Activated CD8-positive, alpha-beta T cell treated with anti-CD3 and anti-CD28 coated beads, Interleukin-2, amount 10 ng/mL, durations not matched to agents 7 days and 5 days (primary cell): ENCODE measurements at places on chromosomes 3 and 15.
A peak's percentile ranks its signal among the peaks of the same experiment; 100 is the strongest.

- peak; percentile 72 for DNase-seq
These were observed 2.0 kb downstream of the ATP10A start for GRCh38 chr15:25860885-25861866.

DNA sequence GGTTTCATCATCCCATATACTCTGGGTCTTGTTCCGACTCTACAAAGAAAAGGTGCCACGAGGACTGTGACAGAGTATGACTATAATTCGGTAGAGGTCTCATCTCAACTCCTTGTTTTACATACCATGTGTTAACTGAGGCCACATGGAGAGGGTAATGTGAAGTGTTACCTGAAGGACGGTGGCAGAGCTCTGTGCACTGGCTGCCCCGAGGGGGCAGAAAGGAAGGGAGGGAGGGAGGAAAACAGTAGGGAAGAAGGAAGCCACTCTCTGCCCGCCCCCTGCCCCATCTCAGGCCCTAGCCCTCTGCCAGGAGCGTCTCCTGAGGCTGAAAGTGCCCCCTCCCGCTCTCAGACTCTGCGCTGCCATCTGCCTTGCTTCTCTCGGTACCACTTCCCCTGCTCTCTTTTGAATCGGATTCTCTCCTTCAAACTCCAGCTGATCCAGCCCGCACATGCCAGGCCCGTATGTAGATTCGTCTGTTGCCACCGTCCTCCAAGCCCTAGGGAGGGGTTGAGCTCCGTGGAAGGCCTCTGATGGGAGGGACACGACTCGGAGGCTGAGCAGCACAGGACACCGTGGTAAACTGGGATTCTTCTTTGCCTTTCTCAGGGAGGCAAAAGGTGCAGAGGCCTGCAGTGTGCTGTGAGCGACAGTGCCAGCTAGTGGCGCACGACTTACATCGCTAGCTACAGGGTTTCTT is 70.5 kb upstream of the ATP10A start:
- DNase-seq, result peak; percentile 82

GRCh38 chr3:94794563-94794962 is 731.7 kb downstream of the NSUN3 start:
- DNase-seq, result no peak

DNA sequence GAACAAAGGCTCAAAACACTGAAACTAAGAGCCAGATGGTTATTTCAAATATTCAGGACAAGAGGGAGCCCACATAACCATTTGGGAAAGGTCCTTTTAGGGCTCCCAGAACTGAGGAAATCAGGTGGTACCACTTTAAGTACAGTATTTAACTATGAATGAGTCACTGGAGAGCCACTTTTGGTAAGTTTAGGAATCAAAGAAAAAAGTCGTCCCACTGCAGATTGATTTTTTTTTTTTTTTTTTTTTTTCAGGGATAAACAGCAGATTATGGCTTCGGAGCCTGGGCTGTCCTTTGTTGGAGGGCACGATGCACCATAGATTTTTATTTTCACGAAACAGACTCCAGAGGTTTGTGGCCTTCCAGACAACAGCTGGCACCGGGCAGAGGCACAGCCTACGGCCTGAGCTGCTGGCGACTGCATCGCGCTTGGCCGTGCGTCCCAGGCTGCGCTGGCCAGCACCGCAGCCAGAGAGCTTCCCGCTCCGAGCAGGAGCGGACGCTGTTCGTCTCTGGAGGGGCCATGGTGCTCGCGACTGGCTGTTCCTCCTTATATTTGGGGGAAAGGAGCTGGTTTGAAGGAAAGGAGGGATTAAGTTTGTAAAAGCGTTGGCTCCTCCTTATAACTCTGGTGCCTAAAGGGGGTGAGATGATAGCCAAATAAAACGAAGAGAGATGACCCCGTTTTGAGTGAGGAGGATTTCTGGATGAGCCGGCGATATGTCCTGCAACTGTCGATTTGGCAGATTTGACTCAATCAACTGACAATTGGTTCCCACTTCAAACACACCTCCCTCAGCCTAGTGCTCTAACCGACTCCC is 152.9 kb upstream of the GOLIM4 start:
- no peak for DNase-seq

GRCh38 chr3:43465109-43465508 is 156.7 kb downstream of the ANO10 start:
- no peak for DNase-seq

- no peak for DNase-seq
These were observed 12.7 kb downstream of the FAM240A start for GRCh38 chr3:46624975-46625490.

- no peak for DNase-seq
These were observed 40.2 kb upstream of the GOLGA8J start for GRCh38 chr15:30042556-30042955.

DNA sequence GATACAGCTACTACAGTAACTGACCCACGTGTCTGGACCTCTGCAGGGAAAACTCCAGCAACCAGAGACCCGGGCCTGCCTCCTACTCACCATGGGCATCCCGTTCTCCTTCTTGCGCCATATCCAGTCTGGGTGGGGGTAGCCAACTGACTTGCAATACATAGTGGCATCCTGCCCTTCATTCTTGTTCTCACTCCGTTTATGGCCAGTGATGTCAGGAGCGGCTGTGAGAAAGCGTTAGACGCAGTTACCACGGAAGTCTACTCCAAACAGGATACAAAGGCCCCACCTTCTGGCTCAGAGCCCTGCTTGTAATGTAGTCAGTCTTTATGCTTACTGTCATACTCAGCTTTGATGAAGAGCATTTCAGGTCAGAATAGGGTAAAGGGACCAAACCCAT is 59.6 kb downstream of the NPTN start:
- DNase-seq, result no peak

- DNase-seq, result no peak
These were observed 104.5 kb downstream of the NLGN1 start for GRCh38 chr3:173501931-173502489.

GRCh38 chr3:57160765-57161538 is 4.2 kb downstream of the IL17RD start:
- no peak for DNase-seq

DNA sequence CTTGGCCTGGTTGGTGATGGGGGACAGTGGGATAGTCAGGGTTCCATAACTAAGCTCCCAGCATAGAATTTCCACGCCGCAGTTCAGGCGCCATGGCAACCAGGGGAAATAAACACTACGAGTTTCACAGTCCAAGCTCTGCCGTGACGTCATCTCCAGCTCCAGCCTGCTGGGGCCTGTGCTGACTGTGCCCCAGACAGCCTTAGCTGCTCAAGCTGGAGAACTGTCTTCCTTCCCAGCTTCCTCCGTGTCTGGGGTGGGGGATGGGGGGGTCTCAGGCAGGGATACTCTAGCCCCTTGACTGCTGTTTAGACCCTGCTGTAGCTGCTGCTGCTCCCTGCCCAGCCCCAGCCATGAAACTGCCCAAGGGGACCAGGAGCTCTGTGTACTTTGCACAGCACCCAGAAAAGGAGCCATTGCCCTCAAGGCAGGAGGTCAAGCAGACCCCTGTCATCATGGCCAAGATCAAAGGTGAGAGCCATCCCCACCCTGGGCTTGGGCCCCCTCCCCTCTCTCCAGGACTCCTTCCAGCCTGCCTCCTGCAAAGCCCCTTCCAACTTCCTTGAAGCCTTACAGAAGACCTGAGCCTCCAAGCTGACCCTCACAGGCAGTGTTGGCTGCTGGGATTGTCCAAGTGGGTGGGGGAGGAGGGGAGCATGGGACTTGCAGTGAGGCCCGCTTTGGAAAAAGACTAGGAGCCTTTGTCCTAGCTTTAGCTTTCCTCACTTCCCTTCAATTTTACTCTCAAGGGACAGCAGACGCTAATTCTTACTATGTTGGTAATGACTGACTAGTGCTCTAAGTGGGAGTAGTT is 11.4 kb upstream of the CSPG4 start:
- peak; percentile 53 for DNase-seq

GRCh38 chr3:148218222-148218621 is 479.5 kb upstream of the AGTR1 start:
- no peak for DNase-seq

- DNase-seq, result no peak
These were observed 11.6 kb downstream of the EAF1 start for GRCh38 chr3:15438983-15439382.
